ENCODE measurements at places on chromosomes 6 and 20.
A peak's percentile ranks its signal among the peaks of the same experiment; 100 is the strongest.

DNA sequence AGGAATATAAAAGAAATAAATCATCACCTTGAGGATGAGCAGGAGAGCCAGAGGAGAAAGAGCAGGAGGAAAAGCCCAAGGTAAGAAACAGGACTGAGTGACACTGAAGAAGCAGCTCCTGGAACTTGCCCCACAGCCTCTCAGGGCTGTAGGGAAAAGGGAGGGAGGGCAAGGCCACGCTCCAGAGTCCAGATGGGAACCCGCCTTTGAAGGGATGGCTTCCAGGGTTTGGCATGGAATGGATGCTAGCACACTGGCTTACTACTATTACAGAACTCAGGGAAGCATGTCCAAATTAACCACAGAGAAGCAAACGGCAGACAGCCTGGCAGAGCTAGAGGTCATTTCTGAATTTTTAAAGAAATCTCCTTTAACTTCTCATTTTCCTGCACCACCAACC, 26.8 kb downstream of the RALGAPA2 start:
- DNase-seq: no peak

DNA sequence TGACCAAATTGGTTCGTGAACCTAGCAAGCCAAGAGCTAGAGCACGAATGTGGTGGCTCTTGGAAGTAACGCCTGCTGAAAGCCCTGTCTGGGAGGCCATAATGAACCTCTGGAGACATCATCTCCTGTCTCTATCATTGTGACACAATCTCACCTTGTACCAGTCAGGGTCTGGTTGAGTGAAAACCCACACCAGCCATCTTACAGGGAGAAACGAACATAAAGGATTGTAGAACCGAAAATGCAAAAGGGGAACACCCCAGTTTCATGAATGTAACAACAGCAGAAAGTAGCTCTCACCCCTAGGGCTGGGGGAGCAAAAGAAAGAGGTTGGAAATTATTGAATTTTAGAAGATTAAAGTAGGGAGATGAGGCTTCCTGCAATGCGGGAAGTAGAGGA, 50.9 kb upstream of the TAB2 start:
- DNase-seq: no peak

GRCh38 chr6:137126875-137127485, 46.5 kb downstream of the IL22RA2 start:
- DNase-seq: no peak

DNA sequence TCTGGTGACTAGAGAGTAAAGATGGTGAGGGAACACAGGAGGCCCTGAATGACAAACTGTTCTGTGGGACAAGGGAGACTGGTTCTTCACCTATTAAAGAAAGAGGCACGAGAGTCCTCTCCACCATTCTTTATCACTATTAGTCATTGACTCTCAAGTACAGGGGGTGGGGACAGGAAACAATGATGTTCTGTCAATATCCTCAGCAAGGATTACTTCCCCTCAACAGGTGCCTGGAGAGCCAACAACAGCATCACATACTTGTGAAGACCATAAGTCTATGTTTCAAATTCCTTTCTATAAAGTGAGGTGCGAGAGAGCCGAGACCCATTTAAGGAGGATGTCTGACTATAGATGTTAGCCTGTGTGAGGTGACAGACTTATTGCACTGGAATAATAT, 72.4 kb upstream of the TBC1D7 start:
- DNase-seq: no peak

GRCh38 chr6:55869674-55870073, 5.7 kb downstream of the BMP5 start:
- no peak for DNase-seq

DNA sequence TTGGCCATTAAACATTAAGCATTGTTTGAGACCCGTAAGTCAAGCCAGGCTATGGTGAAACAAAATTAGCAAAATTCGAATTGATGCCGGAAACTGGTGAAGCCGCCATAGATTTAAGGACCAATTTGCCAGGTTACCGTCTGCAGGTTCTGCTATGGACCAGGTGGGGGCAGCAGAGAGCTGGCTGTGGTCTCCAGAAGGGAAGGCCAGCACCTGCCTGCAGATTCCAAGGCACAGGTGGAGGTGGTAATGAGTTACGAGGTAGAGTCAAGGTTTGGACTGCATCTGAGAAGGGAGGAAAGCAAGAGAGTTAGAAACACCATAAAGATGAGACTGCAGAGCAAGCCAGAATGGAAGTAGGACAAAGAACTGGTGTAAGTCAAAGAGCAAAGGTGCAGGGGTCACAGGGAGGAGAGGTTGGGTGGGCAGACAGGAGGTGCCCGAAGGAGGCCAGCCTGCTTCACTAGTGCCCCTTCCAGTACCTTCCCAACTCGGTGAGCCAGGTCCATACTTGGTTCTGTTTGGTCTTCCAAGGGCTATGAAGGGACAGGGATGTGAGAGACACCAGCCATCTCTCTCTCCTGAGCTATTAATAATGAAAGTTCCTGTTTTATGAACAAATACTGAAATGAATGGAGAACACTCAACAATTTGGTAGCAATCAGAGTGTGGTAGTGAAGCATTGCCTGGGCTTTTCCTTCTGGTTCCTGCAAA, 131.6 kb upstream of the ESR1 start:
- DNase-seq: no peak

DNA sequence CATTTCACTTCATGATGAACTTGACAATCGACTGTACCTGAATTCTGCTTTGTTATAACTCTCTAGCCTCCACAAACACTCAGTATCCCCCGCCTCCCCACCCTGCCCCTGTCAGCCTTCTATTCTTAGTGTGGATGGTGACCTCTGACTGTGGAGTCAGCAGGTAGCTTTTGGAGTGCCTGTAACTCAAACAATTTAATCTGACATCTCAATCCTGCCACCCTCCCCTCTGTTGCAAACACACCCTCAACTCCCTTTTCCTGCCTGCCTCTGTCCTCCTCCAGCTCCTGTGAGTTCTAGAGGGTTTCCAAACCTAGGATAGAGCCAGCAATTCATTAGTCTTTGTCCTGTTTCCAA, 20.3 kb downstream of the DAAM2 start:
- DNase-seq: no peak

- no peak for DNase-seq
These were observed 185.0 kb downstream of the ERMARD start for GRCh38 chr6:169936355-169936975.

- peak; percentile 49 for DNase-seq
These were observed 87.7 kb upstream of the BEND3 start for GRCh38 chr6:107202876-107203468.

- no peak for DNase-seq
These were observed 139.3 kb upstream of the PMEPA1 start for GRCh38 chr20:57849121-57849520.

GRCh38 chr20:4018023-4018748, 2.8 kb upstream of the RNF24 start:
- no peak for DNase-seq

DNA sequence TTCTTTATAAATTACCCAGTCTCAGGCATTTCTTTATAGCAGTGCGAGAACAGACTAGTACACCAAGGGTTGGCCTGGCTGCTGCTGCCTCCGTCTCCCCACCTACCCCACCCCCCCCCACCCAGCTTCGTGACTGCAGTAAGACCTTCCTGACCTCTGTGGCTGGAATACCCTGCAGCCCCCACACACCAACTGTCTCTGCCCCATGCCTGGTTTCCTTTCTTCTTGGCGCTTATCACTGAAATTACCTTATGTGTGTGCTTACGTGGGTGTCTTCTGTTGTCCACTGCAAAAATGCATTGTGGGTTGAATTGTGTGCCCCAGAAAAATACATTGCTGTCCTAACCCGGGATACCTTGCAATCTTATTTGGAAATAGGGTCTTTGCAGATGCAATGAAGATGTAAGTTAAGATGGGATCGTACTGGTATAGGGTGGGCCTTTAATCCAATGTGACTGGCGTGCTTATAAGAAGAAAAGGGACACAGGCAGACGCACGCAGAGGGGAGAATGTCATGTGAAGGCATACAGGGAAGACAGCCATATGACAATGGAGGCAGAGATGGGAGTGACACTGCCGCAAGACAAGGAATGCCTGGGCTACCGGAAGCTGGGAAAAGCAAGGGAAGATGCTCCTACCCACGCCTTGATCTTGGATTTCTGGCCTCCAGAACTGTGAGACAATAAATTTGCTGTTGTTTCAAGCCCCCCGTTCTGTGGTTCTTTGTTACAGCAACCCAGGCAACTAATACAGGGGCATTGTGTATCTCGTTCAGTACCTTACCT, 15.4 kb downstream of the SYNJ2 start:
- no peak for DNase-seq

DNA sequence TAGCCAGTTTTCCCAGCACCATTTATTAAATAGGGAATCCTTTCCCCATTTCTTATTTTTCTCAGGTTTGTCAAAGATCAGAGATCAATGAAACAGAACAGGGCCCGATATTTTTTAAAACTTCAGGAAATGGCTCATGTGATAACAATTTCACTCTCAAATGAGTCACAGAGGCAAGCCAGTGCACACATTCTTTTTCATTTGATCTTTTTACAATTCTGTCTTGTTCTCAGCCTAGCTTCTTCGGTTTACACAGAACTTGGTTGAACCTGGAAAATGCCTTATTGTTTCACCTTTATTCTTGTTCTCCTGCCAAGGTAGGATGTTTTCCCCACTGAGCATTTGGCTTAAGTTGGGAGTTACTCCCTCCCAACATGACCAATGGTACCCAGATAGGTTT, 258.9 kb downstream of the COL12A1 start:
- no peak for DNase-seq

- no peak for DNase-seq
These were observed 600.6 kb downstream of the QKI start for GRCh38 chr6:164015088-164015484.

- DNase-seq: no peak
These were observed 5.1 kb downstream of the PNRC1 start for GRCh38 chr6:89085409-89086205.

GRCh38 chr6:94376876-94377275, 957.5 kb upstream of the EPHA7 start:
- no peak for DNase-seq

- no peak for DNase-seq
These were observed 228.6 kb downstream of the FNDC1 start for GRCh38 chr6:159397753-159398152.

- DNase-seq: no peak
These were observed 52.5 kb downstream of the RPS12 start for GRCh38 chr6:132866762-132867449.

GRCh38 chr6:84525907-84526306, 238.5 kb downstream of the TBX18 start:
- DNase-seq: no peak

DNA sequence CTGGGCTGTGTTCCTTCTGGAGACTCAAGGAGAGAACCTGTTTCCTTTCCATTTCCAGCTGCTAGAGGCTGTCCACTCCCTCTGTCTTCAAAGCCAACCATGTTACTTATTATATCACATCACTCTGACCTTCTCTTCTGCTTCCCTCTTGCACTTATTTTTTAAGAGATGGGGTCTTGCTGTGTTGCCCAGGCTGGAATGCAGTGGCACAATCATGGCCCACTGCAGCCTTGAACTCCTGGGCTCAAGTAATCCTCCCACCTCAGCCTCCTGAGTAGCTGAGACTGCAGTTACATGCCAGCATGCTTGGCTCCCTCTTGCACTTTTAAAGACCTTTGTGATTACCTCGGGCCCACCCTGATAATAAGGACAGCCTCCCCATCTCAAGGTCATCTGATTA, 160.0 kb upstream of the DTNBP1 start:
- DNase-seq: no peak

GRCh38 chr20:12061466-12061865, 143.8 kb downstream of the BTBD3 start:
- DNase-seq: no peak

- DNase-seq: no peak
These were observed 37.7 kb upstream of the ASF1A start for GRCh38 chr6:118856301-118856700.

GRCh38 chr20:19338960-19339359, 126.5 kb downstream of the SLC24A3 start:
- no peak for DNase-seq
